ENCODE measurements at places on chromosomes 7 and 10.

DNA sequence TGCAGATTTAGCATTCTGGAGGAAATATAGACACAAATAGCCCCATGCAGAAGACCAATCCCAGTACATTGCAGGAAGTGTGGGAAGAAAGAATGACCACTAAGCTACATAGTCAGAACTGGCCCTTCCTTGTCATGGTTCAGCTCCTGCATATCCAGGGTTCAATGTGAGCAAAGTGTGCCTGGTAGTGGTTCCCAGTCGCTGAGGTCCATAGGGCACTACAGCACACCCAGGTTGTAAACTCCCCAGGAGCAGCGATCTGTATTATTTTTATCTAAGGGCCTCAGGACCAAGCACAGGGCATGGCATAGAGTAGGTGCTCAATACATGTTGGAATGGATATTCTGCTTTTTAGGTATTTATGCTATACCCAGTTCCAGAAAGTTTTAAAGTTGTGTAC, 114.4 kb downstream of the RTKN2 start:
- no peak for DNase-seq

- DNase-seq, result no peak
Measured at GRCh38 chr7:2165239-2165609, 67.5 kb downstream of the MAD1L1 start.

DNA sequence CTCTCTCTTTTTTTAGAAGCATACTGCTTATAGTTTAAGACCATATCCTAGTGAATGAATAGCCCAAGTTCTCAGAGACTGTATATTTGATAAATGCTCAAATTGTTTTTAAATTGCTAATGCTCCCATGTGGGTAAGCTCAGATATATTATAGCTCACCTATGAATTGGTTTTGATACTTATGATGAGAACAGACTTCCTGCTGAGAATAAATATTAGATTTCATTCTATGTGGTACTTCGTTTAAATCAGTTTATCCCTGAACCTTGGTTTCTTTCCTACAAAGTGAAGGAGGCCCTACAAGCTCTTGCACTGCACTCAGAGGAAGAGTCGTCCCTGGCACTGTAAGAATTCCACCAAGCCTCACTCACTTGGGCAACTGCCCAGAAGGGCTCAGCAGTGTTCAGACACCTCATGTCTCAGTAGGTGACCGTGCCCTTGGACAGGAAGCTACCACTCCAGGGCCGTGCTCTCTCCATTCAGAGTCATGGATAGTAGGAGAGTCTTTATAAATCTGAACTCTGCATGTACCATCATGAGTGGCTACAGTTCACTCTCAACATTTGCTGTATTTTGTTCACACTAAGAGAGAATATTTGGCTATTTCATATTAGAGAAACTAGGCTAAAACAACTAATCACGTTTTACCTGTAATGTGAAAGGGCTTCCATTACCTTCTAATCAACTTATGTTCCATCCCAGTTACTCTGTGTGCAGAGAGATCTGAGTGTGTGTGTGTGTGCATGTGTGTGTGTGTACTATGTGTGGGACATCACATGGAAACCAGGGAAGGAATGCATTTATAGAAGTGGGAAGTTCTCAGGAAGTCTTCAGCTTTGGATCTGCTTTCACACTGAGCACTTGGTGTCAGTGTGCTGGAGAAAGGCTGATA, 93.8 kb downstream of the PTPRE start:
- DNase-seq, result no peak

GRCh38 chr7:124205526-124205925, 172.7 kb upstream of the TMEM229A start:
- no peak for DNase-seq

DNA sequence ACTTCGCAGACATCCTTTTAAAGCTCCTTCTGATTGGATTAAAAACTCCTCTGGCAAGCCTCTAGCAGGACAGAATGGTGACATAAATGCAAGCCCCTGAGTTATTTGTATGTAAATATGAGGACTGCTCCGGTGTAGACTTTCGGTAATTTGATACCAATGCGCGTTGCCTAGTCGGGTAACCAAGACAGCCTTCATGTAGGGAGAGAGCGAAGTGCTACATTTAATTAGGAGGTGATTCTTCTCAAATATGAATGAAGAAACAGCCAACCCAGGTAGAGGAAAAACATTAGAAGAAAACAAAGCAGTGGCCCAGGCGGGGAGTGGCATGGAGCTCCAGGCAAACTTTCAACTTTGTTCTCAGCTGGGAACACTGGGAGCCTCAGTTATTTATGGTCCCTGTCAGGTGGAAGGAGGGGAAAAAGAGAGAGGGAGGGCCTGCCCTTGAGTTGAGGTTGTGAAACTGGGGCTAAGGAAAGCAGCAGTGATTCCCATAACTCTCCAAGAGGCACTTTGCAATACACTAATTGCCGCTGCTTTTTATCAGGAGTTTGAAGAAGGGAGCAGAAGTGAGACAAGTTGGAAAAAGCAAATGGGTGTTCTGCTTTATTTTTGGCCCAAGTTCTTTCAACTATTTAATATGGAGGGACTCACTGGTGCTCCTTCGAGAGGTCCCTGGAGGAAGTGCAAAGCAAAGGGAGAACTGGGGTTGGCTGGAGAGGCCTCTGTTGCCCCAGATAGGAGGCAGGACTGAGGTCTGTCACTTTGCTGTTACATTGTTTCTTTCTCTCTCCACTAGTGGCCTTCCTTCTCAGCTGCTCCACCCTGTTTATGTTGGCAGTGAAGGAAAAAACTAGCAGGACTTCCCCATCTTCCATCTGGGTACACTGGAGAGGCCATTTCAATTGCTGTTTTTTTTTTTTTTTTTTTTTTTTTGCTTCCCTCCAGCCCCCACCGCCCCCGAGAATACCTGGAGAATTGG, 234.6 kb upstream of the CCDC6 start:
- DNase-seq, result no peak

GRCh38 chr10:48464121-48464870, 140.6 kb downstream of the ARHGAP22 start:
- DNase-seq, result no peak

GRCh38 chr10:97412891-97413304, 11.8 kb upstream of the RRP12 start:
- DNase-seq, result no peak

- no peak for DNase-seq
Measured at GRCh38 chr10:15245530-15245929, 77.0 kb upstream of the NMT2 start.

GRCh38 chr10:43408331-43408709, 666 bp downstream of the HNRNPF start:
- no peak for DNase-seq

- no peak for DNase-seq
Measured at GRCh38 chr10:20100171-20100570, 283.9 kb downstream of the PLXDC2 start.

DNA sequence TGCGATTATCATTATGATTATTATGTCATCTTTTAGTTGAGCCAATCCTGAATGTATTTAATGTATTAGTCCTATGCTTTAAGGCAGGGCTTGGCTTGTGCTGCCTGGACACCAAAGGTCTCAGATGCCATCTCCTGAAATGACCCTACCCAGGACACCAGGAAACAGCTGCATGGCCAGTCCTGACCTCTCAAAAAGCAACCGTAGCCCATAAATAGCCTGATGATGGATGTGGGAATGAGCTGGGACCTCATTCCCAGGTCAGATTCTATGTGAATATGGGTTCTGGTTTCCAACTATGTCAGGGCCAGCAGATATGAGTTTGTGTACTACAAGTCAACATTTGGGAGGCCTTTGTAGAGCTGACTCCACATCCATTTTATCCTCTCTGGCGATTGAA, 438.4 kb downstream of the NRG3 start:
- no peak for DNase-seq

- DNase-seq, result no peak
Measured at GRCh38 chr7:265192-265997, 24.6 kb upstream of the FOXL3 start.

GRCh38 chr7:97842006-97842405, 30.2 kb downstream of the ASNS start:
- DNase-seq, result no peak

DNA sequence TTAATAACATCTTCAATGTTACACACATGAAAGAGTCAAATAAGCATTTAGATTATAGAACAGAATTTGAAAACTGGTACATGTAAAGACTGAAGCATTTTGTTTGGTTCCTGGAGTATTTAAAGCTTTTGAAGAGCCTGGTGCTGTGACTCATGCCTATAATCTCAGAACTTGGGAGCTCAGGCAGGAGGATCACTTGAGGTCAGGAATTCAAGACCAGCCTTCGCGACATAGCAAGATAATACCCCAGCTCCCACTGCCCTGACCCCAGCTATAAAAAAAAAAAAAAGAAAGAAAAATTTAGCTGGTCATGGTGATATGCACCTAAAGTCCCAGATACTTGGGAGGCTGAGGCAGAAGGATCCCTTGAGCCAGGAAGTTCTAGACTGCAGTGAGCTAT, 87.8 kb downstream of the HDAC9 start:
- no peak for DNase-seq

DNA sequence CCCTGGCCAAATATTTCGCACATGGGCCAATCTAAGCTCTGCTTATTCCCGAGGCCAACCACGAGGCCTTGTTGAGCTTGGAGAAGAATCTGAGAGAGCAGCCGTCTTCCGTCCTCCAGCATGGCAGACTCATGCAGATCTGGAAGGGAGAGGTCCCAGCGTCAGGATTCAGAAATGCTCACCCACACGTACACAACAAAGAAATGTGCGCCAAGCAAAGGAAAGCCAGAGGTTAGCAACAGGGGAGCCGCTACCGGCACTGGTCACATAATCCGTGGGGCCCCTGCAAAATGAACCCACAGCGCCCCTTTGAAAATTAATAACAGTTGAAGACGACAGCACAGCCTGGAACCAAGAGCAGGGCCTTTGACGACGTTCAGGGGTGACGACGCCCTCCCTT, 25.4 kb upstream of the PRKAG2 start:
- no peak for DNase-seq

DNA sequence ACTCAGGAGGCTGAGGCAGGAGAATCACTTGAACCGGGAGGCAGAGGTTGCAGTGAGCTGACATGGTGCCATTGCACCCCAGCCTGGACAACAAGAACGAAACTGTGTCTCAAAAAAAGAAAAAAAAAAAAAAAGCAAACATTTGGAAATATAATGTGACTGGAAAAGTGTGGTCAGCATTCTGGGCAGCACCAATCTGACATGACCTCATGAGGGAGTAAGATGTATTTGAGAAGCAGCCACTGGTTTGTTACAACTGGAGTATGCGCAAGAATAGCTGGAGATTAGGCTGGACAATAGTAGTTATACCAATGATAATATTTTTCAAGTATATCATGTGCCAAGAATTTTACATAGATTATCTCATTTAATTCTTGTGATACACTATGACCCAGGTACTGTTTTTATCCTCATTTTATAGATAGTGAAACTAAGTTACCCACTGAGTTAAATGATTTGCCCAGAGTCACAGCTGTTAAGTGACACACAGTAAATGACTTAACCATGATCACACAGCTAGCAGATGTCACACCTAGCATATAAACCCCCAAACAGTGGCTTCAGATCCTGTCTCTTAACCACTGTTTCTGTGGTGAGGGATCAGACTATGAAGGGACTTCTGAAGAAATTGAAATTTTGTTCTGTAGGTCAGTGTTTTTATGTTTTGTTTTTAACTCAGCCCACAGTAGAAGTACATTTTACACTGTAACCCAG, 11.1 kb downstream of the MCU start:
- no peak for DNase-seq

DNA sequence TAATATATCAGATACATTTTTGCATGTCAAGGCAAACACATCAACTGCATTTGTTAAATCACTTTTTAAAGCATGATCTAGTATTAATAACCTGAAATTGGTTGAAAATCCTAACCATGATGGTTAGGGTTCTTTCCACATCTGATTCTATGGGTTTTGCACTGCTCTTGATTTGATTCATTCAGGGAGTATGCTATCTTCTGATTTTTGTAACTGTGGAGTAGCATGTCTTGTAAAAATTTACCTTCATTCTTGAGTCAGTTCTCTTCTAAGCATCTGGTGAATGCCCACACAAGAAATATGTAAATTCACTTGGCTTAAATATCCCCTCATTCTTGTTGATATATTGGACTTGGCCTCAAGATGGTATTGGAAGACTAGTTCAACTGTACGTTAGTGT, 178.7 kb downstream of the KLF6 start:
- no peak for DNase-seq

- DNase-seq, result no peak
Measured at GRCh38 chr10:107834706-107835105, 670.2 kb upstream of the SORCS1 start.

DNA sequence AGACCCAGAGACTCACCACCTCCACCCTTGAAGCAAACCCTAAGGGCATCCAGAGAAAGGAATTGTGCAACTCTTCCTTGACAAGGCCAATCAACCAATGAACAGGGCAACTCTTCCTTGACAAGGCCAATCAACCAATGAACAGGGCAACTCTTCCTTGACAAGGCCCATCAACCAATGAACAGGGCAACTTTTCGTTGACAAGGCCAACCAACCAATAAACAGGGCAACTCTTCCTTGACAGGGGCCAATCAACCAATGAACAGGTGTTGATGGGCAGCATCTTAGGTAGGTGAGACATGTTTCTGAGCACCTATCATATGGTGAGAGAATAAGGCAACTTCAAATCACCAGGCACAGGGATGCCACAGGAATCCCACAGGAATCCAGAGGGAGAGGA, 181.5 kb upstream of the RNF32 start:
- DNase-seq, result no peak

GRCh38 chr10:88108115-88108610, 244.7 kb downstream of the PTEN start:
- DNase-seq, result no peak

- no peak for DNase-seq
Measured at GRCh38 chr10:14838582-14839304, 637 bp downstream of the HSPA14 start.

DNA sequence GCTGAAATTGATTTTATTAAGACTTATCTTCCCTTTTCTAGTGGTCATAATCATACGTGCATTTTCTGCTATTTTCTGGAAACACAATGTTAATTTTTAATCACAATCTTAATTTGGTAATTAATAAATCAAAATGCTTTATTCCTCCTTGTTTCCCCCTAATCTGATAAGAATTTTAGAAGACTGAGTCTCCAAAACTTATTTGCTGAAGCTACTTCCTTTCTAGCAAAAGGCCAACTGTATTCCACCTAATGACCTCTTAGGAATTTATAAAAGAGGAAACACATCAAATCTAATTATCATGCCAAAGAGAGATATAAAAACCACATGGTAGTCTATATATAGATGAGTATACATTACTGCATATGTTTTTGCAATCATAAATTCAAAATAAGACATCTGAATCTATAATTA, 140.6 kb downstream of the GNAI1 start:
- no peak for DNase-seq

Measured in NCI-H446 treated with DMSO at 0.1 percent for 48 hours (cell line).